ENCODE measurements at places on chromosomes 5 and 9. TPM values are rescaled to one million over a fixed set of nuclear protein-coding genes. Genes with fewer than 3 reads are reported as not detected.

Gene FST
- total RNA-seq = 13.6 TPM

Gene NME5
- total RNA-seq = 5.6 TPM

Gene TUSC1
- 10.2 TPM for total RNA-seq

Gene CDKN2B
- not detected for total RNA-seq

Gene SPINK13
- total RNA-seq = not detected

Gene FAM170A
- total RNA-seq = not detected

Gene CKMT2
- total RNA-seq = not detected

Gene SPAAR
- total RNA-seq = 0.27 TPM

Gene FCN2
- not detected for total RNA-seq

Gene CRHBP
- total RNA-seq = not detected

Gene IL5
- not detected for total RNA-seq

Gene SLCO4C1
- total RNA-seq = not detected

Gene CAMK2A
- total RNA-seq = 0.02 TPM

Gene TLN1
- 95.8 TPM for total RNA-seq

Gene CXXC5
- 46.9 TPM for total RNA-seq

Gene PCDHGA4
- total RNA-seq = 0.74 TPM

Gene ROPN1L
- 2.5 TPM for total RNA-seq

Gene ZNF367
- total RNA-seq = 9.9 TPM

Gene ASPN
- not detected for total RNA-seq

Gene UBE2R2
- total RNA-seq = 27.6 TPM

Gene SPATA31D4
- total RNA-seq = not detected

Gene C9orf152
- total RNA-seq = not detected

Gene DBH
- not detected for total RNA-seq

Gene VCAN
- total RNA-seq = 14.4 TPM

Gene GGTA1
- total RNA-seq = 0.35 TPM

Gene LCN2
- total RNA-seq = 0.19 TPM

Gene RNF183
- total RNA-seq = not detected

Gene EQTN
- not detected for total RNA-seq

Gene PCDHA8
- 0.17 TPM for total RNA-seq

Gene FIBCD1
- 5.3 TPM for total RNA-seq

Gene SLC28A3
- not detected for total RNA-seq
